Activated naive CD4-positive, alpha-beta T cell (primary cell): ENCODE measurements at places on chromosomes 7 and 10.

- DNase-seq: no peak
Observed at GRCh38 chr7:37930226-37930948, 9.9 kb downstream of the EPDR1 start.

GRCh38 chr10:76509446-76509845 is 1078.0 kb downstream of the LRMDA start:
- DNase-seq: no peak

DNA sequence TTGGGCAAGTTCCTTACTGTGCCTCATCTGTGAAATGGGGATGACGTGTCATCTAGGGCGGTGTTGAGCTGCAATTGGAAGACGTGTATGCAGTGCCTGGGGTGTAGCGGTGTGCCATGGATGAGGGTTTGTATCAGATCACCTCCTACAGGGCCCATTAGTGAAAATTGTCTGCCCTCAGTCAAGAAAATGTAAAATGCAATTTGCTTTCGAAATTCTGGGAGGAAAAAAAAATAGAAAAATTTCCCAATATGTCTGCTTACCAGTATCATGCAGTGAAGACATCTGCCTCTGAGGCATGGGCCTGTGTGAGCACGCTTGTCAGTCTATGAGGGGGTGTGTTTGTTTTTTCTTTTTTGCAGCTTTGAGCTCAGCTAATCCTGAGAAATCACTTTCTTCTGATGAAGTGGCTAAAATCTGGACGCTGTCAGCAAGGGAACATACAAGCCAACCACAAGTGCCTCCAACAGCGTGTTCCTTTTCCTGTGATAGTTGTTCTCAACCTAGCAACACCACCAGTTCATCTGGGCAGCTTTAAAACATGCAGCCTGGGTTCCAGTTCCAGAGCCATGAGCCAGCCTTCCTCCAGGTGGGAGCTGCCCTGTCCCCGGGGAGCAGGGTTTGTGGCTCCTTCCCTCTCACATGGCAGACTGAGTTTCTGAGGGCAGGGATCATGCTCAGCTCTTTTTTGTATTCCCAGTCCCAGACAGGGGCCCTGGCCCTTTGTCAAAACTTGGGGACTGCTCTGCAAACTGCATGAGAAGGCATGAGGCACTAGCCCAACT is 10.3 kb downstream of the FAM241B start:
- no peak for DNase-seq

GRCh38 chr10:86265236-86265894 is 101.2 kb downstream of the GRID1 start:
- no peak for DNase-seq

DNA sequence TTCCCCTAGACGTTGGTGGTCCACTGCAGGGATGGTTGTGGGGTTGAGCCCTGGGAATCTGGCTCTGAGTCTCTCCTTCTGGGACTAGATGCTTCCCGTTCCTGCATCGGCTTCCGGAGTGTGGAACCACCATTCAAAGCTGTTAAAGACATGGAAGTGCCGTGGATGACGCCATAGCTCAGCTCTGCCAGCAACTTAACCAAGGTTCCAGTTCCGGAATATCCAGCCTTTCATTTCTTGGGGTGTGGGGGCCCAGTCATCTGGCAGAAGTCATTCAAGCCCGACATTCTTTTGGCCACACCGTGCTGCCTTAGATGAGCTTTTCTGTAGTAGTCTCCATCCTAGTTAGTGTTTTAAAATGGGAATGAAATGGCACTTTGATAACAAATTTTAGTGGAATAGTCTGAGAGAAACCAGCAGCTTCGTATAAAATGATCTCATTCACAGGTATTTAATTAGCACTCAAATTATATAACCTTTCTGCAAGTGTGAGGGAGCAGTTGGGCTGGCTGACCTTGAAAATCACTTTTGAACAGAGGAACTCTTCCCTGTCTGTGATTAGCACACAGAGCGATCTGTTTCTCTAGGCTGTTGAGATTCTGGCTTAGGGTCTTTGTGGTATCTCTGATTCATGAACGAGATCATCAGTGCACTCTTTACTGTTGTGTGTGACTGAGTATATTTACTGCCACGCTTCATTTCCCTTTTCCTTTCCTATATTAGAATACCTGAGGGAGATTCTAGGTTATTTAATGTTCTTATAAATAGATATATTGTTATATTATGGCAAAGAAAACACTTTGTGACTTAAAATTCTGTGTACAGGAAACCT is 19.9 kb downstream of the LMTK2 start:
- DNase-seq: no peak

GRCh38 chr7:91940171-91940570 is 491 bp upstream of the AKAP9 start:
- DNase-seq: no peak
